ENCODE measurements at places on chromosomes 11 and 22.
A peak's percentile ranks its signal among the peaks of the same experiment; 100 is the strongest.

- no peak for DNase-seq
These were observed 40.5 kb downstream of the BRD1 start for GRCh38 chr22:49786976-49787706.

DNA sequence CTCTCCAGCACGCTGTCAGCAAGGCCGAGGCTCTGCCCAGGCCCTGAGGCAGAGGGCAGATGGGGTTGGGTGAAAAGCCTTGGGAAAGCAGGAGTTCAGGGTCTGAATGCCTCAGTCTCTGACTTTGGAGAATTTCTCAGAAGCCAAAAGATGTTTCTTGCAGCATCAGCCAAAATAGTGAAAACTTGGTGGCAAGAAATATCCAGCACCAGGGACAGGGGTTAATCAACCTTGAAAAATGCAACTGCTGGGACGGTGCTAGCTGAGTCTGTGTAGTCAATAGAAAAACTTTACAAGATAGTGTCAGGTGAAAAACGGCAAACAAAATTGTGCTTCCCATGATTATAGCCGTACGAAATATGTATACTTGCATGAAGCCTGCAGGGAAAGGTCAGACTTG is 1.4 kb upstream of the ABCC8 start:
- DNase-seq, result no peak

GRCh38 chr11:746289-747157 is 741 bp upstream of the TALDO1 start:
- DNase-seq, result no peak

DNA sequence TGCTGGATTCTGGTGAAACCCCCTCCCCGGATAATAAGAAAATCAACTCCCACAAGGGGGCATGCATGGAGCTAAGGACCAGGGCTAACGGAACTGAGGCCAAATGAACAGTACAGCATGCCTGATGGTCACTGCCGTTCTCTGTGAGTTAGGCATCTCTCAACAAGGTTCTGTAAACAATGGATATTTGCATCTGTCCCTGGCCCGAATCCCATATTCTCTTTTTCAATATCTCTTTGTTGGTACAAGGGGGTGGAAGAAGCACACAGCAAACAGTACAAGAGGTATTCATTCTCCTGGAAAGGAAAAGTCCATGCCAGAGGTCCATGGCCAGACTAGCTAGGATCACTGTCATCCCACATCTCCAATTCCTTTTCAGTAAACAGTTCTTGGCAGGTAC is 32.2 kb upstream of the APOA1 start:
- DNase-seq, result no peak

DNA sequence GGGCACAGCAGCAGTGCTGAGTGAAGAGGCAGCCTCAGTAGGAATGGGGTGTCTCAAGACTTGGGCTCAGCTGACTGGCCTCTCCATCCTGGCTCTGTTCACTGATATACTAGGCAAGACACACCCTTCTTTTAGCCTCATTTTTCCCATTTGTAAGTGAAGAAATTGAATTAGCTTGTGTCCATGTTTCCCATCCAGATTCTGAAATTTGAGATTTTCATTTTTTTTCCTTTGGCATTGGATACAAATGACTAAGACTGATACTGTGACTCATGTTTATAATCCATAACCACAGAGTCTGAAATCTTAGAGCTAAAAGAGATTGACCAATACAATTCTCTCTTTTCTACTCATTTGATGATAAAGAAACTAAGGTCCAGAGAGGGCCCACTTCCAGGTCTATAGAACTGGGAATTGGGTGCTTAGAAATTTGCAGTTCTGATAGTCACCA is 110.9 kb downstream of the KCNC1 start:
- DNase-seq, result peak; percentile 41

- DNase-seq, result no peak
These were observed 708.1 kb downstream of the NTM start for GRCh38 chr11:132078264-132079076.

- DNase-seq, result no peak
These were observed 46.0 kb upstream of the WNT7B start for GRCh38 chr22:46022881-46023512.

- DNase-seq, result no peak
These were observed 50.3 kb downstream of the C11orf71 start for GRCh38 chr11:114350022-114350421.

GRCh38 chr11:35295751-35296150 is 123.6 kb downstream of the SLC1A2 start:
- DNase-seq, result no peak

- no peak for DNase-seq
These were observed 679.9 kb downstream of the KCNA4 start for GRCh38 chr11:29336727-29337575.

- DNase-seq, result no peak
These were observed 28.5 kb downstream of the CD44 start for GRCh38 chr11:35167426-35167954.

DNA sequence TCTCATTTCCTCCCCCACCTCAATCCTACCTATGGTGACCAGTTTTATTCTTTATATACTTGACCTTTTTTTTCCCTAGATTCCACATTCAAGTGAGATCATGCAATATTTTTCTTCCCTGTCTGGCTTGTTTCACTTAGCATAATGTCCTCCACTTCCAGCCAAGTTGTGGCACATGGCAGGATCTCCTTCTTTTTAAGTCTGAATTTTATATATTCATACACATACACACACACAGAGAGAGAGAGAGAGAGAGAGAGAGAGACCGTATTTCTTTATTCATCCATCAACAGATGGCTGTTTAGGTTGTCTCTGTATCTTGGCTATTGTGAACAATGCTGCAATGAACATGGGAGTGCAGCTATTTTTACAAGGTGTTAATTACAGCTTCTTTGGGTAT is 1.4 kb downstream of the POU2AF2 start:
- DNase-seq, result no peak

- DNase-seq, result no peak
These were observed 906 bp downstream of the CCDC90B start for GRCh38 chr11:83285151-83285770.

Measured in HFF-Myc (cell line).